Mucosa of descending colon (tissue), 3 donors: ENCODE measurements at places on chromosomes 7 and 10. TPM values are rescaled to one million over a fixed set of nuclear protein-coding genes. Genes with fewer than 3 reads are reported as not detected.
A peak's percentile ranks its signal among the peaks of the same experiment; 100 is the strongest.

- DNase-seq: no peak
Measured at GRCh38 chr10:112700215-112700671, 249.8 kb upstream of the TCF7L2 start.

DNA sequence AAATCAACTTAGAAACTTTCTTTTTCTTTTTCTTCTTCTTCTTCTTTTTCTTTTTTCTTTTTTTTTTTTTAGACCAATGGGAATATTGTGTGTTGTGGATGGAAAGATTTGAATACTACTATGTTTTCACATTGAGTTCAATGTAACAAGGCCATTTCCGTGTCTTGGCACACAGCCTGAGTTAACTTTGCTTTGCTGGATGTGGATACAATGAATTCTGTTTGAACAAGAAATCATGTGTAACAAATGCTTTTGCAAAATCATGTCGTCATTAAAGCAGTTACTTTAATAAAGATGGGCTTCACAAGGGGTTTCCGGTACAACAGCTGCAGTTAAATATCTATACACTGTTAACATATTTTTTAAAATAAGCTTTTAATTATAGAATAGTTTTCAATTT lies 13.5 kb upstream of the ENTPD1 start:
- DNase-seq: no peak

DNA sequence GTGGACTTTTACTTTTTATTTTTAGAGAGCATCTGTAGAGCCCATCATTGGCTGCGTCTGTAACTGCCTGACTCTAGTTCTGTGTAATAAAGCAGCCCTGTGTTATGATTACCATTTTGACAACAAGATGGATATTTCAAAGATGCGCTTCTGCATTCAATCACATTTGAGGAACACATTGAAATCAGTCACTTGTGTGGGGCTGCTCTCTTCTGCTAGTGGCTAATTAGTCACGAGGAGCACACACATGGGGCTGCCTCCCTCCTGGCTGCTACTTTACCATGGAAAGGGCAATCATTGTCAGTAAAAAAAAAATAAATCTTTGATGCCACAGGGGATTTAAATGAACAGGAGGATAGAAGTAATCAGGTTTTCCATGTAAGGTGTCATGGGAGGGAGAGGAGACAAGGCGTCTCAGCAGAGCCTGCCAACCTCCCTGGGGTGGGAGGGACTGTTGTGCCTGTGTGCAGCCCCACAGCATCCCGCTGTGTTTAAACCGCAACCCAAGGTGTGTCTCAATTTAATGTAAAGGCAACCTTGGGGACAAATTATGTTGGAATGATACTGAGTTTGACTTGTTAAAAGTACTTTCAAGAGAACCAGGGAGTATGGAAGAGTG lies 205.2 kb upstream of the COBL start:
- no peak for DNase-seq

DNA sequence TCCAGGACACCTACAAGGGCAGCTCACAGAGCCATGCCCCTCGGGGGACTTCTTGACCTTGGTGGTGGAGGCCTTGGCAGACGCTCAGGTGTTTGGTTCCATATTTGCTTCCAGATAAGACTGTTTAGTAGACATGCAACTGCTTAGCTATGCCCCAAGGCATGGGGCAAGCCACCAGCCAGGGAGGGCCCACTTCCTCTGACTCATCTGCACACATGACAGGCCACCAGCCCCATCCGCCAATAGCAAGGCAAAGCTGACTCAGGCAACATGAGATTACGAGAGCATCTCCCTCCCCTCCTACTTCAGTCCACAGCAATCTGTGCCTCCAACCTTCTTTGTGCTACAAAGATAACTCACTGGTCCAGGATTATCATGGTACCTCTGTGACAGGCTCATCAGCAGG lies 54.9 kb downstream of the KCNMA1 start:
- no peak for DNase-seq

DNA sequence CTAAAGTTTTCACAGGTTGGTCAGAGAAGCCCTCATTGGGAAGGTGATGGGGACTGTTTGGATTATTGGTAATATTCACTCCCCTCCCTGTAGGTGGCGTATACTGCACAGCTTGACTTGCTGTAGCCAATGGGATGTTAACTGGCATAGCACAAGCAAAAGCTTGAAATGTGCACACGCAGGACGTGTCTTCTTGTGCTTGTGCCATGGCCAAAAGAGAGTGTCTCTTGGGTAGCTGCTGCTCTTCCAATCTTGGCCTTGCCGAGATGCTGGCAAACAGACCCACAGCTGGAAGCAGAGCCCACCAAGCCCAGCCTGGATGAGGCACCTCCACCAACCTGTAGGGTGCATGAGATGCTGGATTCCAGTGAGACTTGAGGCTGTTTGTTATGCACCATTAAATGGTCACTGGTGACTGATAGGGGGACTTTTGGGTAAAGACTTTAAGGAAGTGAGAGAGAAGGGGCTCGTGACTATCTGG lies 266.0 kb downstream of the GRID1 start:
- DNase-seq: no peak

- no peak for DNase-seq
Measured at GRCh38 chr10:63237396-63237795, 104.3 kb downstream of the NRBF2 start.

DNA sequence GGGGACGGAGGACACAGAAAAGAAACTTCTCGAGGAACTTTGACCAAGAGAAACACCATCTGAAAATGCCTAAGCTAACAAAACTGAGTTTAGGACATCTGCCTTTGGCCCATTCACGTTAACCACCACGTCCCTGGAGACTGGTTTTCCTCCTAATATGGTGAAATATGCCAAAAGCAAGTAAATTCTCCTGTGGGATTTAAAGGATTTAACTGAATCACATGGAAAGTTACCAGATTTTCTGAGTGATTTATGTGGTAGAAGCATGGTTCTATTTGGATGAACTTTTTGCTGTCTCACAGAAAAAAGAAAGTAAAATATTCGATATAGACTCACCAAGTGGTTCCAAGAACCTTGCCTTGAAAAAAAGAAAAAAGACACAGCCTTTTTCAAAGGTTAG lies 30.4 kb upstream of the BMPER start:
- DNase-seq: no peak

GRCh38 chr10:58982470-58983239 lies 193.8 kb upstream of the PHYHIPL start:
- DNase-seq: no peak

DNA sequence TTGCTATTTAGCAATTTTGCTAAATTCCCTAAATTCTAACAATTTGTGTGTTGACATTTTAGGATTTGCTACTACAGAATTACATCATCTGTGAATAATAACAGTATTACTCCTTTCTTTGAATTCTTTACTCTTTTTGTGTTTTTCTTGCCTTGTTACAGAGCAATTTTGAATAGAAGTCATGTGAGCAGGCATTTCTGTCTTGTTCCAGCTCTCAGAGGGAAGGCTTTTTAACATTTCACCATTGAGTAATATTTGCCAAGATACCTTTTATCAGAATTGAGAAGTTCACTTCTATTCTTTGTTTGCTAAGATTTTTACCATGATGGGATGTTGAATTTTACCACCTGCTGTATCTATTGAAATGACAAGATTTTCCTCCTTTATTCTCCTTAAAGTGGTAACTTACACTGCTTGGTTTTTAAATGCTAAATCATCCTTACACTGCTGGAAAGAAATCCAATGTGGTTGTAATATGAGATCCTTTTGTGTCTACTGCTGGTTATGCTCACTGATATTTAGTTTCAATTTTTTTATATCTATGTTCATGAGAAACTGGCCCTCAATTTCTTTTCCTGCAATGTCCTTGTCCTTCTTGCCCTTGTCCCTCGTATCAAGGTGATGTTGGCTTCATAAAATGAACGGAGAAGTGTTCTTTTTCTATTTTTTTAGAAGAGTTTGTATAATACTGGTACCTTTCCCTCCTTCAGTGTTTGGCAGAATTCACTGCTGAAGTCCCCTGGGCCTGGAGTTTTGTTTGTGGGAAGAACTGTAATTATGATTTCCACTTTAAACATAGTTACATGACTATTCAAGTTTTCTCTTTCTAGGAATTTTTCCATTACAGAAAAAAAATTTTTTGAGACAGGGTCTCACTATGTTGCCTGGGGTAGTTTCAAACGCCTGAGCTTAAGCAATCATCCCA lies 50.3 kb upstream of the ATP6V0A4 start:
- no peak for DNase-seq

DNA sequence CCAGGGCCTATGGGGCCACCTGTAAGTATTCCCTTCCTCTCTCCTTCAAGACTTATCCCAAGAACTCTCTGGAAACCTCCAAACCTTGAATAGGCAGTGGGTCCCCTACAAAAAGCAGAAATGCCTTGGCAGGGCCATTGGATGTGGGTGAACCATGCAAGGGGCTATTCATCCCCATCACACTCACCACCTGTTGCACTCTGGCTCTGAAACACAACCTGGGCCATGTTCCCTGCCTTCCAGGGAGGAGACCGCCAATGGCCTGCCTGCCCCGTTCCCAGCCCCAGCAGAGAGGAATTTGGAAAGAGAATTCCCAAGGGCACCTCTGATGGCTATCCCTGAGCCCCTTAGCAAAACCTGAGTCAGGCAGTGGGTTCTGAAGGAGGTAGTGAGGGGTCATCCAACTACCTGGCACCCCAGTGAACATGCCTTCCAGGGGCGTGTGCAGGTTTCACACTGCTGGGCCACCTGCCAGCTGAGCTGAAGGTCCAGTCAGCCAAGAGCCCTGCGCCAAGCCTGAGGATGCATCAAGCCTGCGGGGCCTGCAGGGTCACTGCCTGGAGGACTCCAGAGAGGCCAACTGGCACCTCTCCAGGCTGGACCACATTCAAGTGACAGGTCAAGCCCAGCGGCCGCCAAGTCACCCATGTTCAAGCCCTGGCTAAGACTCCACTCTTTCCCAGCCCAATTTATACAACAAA lies 101.3 kb downstream of the COL13A1 start:
- DNase-seq: peak; percentile 70

- no peak for DNase-seq
Measured at GRCh38 chr10:119252051-119252465, 44.7 kb downstream of the GRK5 start.

DNA sequence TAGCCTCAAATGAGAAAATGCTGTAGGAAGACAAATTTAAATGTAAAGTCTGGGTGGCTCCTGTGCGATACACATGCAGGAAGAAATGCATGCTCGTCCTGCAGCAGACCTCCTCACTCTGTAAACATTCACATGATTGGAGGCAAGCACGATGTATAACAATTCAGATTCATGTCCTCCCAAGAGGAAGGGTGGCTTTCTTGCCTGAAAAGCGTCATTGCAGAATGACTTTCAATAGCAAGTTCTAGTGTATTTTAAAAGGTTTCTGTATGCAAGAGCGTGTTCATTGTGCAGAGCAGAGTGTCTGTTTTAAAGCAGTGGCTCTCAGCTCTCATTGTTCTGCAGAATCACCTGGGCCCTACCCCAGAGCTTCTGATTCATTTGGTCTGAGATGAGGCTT lies 170.3 kb upstream of the CELF2 start:
- no peak for DNase-seq

Gene SPAM1
- total RNA-seq: not detected

Gene SSC4D
- total RNA-seq: not detected

Gene SPOCK2
- total RNA-seq: 3.1 TPM

Gene RBP4
- 7.0 TPM for total RNA-seq

Gene MAGI2
- 2.7 TPM for total RNA-seq

Gene PLCE1
- 36.1 TPM for total RNA-seq

Gene GHRHR
- not detected for total RNA-seq

Gene FRMPD2
- 0.73 TPM for total RNA-seq
